Activated T-helper 17 cell treated with anti-CD3 and anti-CD28 coated beads, Interleukin-2, amount 50 U/mL, for 72 hours (primary cell): ENCODE measurements at places on chromosomes 6 and 20.

DNA sequence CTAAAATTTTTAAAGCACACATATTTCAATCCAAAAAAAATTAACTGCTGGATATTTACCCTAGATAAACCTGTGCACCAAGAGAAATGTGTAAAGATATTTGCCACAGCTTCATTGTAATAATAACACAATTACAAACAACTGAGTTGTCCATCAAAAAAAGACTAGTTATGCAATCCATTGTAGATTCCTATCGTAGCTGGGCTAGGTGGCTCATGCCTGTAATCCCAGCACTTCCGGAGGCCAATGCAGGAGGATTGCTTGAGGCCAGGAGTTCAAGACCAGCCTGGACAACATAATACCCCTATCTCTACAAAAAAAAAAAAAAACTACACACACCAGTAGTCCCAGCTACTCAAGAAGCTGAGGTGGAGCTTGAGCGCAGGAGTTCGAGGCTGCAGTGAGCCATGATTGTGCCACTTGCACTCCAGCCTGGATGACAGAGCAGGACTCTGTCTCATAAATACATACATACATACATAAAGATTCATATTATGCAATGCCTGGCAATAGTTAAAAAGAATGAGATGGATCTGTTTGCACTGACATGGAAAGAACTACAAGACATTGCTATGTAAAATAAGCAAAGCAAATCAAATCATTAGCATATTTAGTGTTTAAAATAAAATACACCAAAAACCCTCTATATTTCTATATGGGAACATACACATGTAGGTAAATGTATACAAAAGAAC lies 56.5 kb upstream of the CCDC28A start:
- no peak overlapping the region for H3K27ac ChIP-seq
- no peaks in the 10 kb centered on the region for H3K36me3 ChIP-seq
- H3K4me1 ChIP-seq: no peaks in the 10 kb centered on the region
- no peak for ATAC-seq

DNA sequence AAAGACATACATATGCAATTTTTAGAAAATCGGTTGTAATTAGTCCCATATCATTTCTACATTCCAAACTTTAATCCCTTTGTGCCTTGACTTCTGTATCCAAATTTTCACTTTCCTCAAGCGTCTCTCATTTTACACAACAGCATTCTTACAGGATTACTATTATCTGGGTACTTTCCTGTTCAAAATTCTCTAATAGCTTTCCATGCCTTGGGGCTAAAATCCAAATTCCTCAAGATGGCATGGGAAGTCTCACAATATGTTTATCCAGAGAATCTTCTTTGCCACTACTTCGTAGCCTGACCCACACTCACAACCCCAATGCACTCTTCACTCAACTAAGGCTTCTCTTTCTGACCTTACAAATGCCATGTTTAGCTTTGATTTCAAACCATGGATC lies 125.0 kb downstream of the TBX18 start:
- H3K4me3 ChIP-seq: no peak overlapping the region
- ATAC-seq: no peak
- H3K4me1 ChIP-seq: no peaks in the 10 kb centered on the region
- no peaks in the 10 kb centered on the region for H3K36me3 ChIP-seq
- H3K27ac ChIP-seq: no peak overlapping the region
- H3K27me3 ChIP-seq: no peaks in the 10 kb centered on the region

GRCh38 chr6:604579-604978 lies 52.3 kb downstream of the HUS1B start:
- H3K27me3 ChIP-seq: no peaks in the 10 kb centered on the region
- H3K27ac ChIP-seq: peak overlapping the region; percentile 3
- peaks cover 55% of the 10 kb centered on the region for H3K36me3 ChIP-seq
- ATAC-seq: no peak

GRCh38 chr6:150840185-150840584 lies 25.3 kb upstream of the MTHFD1L start:
- H3K4me3 ChIP-seq: no peak overlapping the region
- no peaks in the 10 kb centered on the region for H3K4me1 ChIP-seq
- no peak overlapping the region for H3K27ac ChIP-seq

DNA sequence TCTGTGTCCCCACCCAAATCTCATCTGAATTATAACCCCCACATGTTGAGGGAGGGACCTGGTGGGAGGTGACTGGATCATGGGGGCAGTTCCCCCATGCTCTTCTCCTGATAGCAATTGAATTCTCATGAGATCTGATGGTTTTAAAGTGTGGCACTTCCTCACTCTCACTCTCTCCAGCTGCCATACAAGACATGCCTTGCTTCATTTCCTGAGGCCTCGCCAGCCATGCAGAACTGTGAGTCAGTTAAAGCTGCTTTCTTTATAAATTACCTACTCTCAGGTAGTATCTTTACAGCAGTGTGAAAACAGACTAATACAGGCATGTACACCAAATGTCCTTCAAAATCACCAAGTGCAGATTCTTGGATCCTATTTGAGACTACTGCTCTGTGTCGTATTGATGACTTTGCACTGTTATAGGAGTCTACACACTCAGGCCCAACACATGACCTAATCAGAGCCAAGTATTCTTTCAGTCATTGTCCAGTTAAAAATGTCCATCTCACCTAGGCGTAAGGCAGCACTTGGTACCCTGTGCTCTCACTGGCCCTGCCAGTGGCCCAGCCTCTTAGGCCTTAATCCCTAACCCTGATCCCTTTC lies 52.8 kb upstream of the UST start:
- H3K36me3 ChIP-seq: no peaks in the 10 kb centered on the region
- no peaks in the 10 kb centered on the region for H3K4me1 ChIP-seq
- H3K27me3 ChIP-seq: peaks cover 3% of the 10 kb centered on the region
